ENCODE measurements at places on chromosomes 12 and 14.

DNA sequence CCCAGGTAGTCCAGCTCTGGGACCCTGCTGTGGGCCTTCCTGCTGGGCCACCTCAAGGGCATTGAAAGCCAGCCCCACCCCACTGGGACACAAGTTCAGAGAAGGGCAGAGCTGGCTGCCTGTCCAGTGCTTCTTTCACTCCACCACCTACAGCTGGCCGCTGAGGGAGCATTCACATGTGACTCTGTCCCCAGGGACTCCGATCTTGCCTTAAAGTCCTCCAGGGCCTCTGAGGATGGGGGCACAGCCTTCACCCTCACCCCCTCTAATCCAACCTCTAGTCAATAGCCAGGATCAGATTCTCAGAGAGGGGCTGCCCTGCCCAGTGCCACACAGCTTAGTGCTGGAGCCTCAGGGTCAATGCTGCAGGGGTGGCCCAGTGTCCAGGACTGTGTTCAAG lies 5.0 kb upstream of the CYP46A1 start:
- DNase-seq: no peak

DNA sequence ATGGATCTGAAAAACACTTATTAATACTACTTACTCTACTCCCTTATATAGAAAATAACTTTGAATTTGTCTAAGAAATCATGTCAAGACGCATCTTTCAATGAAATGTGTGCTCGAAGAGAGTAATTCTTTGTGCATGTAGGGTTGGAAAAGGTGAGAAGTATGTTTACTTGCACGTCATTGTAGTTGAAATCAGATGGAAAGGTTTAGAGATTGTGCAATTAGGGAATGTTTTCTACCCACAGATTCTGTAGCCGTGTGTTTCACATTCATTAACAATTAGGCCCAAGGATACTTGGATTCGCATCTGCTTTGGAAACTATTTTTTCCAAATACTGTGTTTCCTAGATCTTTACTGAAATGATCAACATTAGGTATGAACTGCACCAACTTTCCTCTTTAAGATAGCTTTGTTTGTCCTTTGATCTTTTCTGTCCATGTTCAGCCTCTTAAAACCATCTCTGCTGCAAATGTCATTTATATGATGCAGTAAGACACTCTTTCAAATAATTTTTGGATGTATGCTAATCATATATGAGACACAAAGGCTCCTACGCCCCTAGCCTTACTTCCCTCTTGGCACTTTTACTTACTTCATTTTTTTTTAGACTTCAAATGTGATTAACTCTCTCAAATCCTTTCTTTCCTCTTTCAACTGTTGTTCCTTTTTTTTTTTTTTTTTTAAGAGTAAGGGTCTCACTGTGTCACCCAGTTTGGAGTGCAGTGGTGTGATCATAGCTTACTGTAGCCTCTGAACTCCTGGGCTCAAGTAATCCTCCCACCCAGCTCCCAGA lies 58.0 kb upstream of the PSMA6 start:
- DNase-seq: no peak

GRCh38 chr14:51092965-51093364 lies 1.9 kb downstream of the TRIM9 start:
- DNase-seq: no peak

DNA sequence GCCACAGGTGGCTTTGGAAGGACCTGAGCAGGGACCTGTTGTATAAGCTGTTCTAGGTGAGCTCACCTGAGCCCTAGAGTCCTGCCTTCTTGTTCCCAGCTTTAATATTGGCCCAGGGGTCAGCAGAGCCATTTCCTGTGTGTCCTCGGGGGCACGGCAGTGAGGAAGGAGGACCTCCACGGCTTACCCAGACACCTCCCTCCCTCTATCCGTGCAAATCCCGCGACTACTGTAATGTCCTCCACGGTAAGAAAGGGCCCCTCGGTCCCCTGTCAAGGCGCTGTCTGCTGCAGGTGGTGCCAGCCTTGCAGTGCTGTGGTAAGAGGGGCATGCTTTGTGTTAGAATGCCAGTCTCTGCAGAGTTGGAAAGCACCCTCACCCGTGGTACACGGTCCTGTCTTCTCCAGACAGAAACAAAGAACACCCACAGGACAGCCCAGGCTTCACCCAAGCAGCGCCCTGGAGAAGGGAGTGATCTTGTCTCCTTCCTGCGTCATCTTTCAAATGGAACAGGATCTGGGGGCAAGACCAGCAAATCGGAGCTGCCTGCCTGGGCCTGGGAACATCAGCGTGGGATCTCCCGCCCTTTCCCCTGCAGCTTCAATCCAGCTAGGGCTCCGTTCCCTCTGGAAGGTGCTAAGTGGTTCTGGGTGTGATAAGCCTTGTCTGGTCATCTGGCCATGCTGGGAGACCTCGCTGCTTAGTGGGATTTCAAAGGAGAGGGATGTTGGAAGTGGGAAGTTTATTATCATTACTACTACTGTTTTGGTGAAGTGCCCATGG lies 20.2 kb upstream of the FZD10 start:
- DNase-seq: no peak

DNA sequence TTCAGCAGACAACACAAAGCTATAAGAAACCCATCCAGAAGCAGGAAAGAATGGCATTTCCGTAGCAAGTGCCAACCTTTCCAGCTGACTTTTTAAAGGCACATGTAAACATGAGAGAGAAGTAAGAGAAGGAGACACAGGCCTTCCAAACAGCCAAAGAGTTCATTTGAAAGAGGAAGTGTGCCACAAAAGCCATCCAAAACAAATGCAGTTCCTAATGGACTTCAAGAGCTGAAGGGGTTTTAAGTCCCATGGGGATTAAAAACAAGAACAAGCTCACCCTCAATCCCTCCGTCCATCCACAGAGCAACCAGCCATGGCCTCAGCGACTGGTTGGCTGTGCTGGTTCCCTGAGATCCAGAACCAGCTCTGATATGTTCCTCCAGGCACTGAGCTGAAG lies 4.5 kb upstream of the DPF3 start:
- DNase-seq: no peak

DNA sequence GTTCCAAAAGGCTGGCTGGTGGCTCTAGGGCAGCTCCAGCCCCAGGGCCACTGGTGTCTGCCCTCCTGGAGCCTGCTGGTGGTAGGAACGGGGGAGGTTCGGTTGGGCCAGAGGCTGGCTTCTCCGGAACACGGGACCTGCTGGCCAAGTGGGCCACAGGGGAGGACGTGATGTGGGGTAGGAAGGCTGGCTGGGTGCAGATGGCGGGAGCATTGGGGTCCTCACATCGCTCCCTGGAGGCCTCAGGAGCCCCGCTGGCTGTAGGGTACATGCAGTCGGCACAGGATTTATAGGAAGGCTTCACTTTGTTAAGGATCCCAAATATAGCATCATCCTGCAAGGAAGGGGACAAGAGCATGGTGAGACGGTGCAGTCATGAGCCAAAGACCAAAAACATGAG lies 57.6 kb upstream of the CORO1C start:
- DNase-seq: no peak

- no peak for DNase-seq
Observed at GRCh38 chr14:96105089-96105925, 66.1 kb downstream of the C14orf132 start.

DNA sequence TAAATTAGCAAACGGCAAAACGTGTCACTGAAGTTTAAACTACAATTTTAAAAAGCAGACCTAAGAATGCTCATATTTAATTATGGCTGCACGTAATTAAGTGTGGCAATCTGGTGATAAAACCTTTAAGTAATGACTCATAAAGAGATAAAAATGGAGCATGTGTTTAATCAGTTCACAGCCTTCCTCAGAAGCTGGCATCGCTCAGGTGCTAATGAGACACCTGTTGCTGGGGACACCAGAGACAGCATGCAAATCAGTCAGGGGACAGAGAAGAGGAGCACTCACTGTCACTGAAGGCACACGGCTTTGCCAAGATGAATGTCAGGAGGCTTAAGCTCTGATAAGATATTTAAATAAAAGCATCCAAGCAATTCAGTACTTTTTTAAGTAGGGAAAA lies 840.3 kb downstream of the GALC start:
- DNase-seq: no peak

- DNase-seq: no peak
Observed at GRCh38 chr12:39887856-39888255, 218.0 kb downstream of the SLC2A13 start.

GRCh38 chr12:64720884-64721283 lies 38.3 kb downstream of the GNS start:
- DNase-seq: no peak

GRCh38 chr14:23186913-23187654 lies 3.6 kb upstream of the SLC7A8 start:
- peak; percentile 98 for DNase-seq

GRCh38 chr12:22538311-22538710 lies 6.0 kb downstream of the C2CD5 start:
- no peak for DNase-seq

DNA sequence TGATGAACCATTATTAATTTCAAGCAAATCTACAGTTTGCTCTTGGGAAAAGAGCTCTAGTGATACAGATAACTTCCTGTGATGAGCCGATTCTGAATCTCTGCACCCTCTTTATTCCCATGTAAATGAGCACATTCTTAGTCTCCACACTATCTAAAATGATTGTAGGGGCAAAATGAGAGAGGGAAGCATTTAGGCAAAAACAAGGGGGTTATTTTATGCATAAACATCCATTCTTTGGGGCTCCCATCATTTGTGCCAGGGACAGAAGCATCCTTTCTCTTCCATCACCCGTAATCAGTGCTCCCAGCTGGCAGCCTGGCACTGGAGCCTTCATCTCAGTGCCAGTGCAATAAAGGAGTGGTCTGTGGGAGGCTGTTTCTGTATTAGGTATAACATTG lies 1.7 kb upstream of the GPD1 start:
- no peak for DNase-seq

DNA sequence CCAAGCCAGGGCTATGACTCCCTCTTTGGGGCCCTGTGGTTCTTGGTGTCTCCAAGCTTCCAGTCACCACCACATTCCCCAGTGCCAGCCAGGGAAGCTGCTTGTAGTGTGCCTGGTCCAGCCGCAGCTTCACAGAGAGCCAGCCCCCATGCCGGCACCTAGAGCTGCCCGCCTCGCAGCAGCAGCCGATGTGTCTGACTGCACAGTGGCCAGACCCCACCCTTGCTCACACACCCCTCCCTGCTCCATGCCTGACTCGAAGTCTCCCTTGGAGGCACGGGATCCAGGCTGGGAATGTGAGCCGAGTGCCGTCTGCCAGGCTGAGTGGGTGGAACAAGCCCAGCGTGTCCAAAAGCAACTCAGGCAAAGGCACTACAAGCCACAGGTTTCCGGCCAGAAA lies 123.3 kb upstream of the SFSWAP start:
- no peak for DNase-seq

GRCh38 chr14:20680363-20680762 lies 4.0 kb upstream of the RNASE4 start:
- DNase-seq: no peak
